ENCODE measurements at places on chromosomes 5 and 9.

DNA sequence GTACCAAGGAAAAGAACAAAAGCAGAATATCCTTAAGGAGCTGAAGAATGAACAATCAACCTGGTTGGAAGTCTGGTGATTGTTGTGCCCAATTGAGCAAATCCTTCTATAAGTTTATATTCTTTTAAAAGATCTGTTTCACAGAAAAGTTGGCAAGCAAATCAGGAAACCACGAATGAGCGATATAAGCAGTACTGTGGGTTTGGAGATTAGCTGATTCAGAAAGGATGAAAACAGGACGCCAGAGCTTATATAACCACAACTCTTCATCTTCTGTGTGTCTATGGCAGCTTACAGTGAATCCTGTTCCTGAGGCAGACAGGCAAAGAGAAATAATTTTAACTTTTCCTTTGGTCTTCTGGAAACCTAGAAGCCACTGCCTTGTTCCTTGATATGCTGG lies 61.7 kb downstream of the SLC38A9 start:
- H3K4me3 ChIP-seq: no peak overlapping the region
- H3K4me1 ChIP-seq: no peaks in the 10 kb centered on the region
- H3K27me3 ChIP-seq: no peaks in the 10 kb centered on the region
- DNase-seq: no peak
- H3K27ac ChIP-seq: no peak overlapping the region

- no peaks in the 10 kb centered on the region for H3K4me1 ChIP-seq
- no peak for DNase-seq
- H3K27ac ChIP-seq: no peak overlapping the region
- H3K36me3 ChIP-seq: no peaks in the 10 kb centered on the region
Observed at GRCh38 chr9:90844326-90844725, 42.7 kb downstream of the SYK start.

GRCh38 chr5:169445191-169445590 lies 138.4 kb upstream of the SPDL1 start:
- H3K27ac ChIP-seq: no peak overlapping the region
- H3K4me3 ChIP-seq: no peak overlapping the region
- no peaks in the 10 kb centered on the region for H3K27me3 ChIP-seq
- H3K4me1 ChIP-seq: no peaks in the 10 kb centered on the region
- DNase-seq: no peak
- no peaks in the 10 kb centered on the region for H3K36me3 ChIP-seq

- H3K36me3 ChIP-seq: no peaks in the 10 kb centered on the region
- peaks cover 15% of the 10 kb centered on the region for H3K4me1 ChIP-seq
- H3K27me3 ChIP-seq: no peaks in the 10 kb centered on the region
- peak overlapping the region; percentile 82 for H3K27ac ChIP-seq
- DNase-seq: no peak
Observed at GRCh38 chr5:80963966-80964481, 3.9 kb downstream of the RASGRF2 start.

GRCh38 chr5:82470185-82470994 lies 192.2 kb upstream of the RPS23 start:
- H3K4me1 ChIP-seq: no peaks in the 10 kb centered on the region
- no peak overlapping the region for H3K27ac ChIP-seq
- DNase-seq: no peak
- H3K36me3 ChIP-seq: no peaks in the 10 kb centered on the region
- no peaks in the 10 kb centered on the region for H3K27me3 ChIP-seq

DNA sequence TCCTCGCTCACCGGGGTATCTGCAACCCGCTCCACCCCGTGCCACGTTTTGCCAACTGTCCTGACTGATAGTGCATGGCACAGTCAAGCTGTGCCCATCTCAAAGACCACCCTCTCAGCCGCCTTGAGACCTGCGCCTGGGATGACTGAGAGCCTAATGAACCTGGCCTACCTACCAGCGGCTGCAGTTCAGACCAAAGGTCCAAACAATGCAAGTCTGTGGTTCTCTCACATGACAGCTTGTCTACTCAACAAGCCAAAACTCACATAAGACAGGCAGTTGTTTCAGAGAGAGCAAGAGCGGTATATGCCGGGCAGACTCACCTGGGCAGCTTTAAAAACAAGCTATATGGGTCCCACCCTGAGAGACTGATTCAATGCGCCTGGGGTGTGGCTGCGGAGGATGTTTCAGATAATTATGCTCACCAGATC lies 70.5 kb downstream of the EPB41L4B start:
- no peaks in the 10 kb centered on the region for H3K27me3 ChIP-seq
- H3K4me1 ChIP-seq: peaks cover 61% of the 10 kb centered on the region
- H3K27ac ChIP-seq: peak overlapping the region; percentile 93

DNA sequence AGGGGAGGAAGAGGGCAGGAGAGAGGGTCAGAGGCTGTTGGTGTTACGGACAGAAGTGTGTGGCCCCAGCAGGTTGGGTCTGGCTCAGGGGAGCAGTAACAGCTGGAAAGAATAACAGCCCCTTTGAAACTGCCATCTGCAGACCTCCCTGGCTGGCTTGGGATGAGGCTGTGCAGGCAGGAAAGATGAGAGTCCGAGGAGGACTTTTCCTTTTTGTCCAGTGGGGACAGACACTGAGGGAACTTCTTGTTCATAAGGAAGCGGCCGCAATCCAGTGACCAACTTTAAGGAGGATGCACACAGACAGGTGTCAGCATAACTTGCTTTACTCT lies 14.8 kb upstream of the PLEKHG4B start:
- H3K27me3 ChIP-seq: no peaks in the 10 kb centered on the region
- DNase-seq: no peak
- H3K27ac ChIP-seq: no peak overlapping the region
- H3K4me3 ChIP-seq: no peak overlapping the region

DNA sequence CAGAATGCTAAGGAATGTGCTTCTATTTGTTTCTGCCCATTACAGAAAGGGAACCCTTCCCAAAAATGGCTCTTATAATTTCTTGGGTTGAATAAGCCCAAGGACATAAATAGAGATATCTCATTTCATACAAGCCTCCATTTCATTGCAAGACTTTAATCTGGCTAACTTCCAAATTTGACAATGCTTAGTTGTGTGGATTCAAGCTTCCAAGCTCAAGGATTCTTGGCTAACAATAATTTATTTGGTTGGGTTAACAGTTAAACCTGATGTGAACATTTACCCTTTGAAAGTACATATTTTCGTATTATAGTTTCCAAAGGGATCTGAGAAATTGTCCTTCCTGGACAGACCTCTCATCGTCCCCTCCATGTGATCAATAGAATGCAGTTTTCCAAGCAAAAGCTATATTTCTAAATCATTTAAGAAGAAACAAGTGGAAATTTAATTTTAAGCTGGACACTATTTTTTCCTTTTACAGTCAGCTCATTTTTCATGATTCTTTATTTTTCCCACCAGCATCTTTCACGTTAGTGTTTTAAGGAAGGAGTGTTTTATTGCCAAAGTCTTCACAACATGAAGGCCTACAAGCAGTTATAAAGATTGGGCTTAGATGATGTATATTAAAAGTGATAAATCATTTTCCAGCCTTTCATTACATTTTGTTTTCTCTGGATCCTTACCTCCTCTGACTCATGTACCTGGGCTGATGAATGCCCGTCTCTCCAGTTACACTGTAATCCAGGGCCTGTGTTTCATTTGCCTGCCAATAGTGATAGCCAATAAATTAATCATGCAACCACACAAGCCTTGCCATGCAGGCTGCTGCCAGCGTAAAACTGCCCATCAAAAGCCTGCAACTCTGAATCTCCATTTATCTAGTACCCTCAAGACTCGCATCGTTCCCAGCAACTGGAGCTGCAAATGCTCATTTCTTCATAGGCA lies 176.7 kb downstream of the NTRK2 start:
- no peaks in the 10 kb centered on the region for H3K36me3 ChIP-seq
- no peaks in the 10 kb centered on the region for H3K4me1 ChIP-seq
- no peak overlapping the region for H3K27ac ChIP-seq
- no peaks in the 10 kb centered on the region for H3K27me3 ChIP-seq

DNA sequence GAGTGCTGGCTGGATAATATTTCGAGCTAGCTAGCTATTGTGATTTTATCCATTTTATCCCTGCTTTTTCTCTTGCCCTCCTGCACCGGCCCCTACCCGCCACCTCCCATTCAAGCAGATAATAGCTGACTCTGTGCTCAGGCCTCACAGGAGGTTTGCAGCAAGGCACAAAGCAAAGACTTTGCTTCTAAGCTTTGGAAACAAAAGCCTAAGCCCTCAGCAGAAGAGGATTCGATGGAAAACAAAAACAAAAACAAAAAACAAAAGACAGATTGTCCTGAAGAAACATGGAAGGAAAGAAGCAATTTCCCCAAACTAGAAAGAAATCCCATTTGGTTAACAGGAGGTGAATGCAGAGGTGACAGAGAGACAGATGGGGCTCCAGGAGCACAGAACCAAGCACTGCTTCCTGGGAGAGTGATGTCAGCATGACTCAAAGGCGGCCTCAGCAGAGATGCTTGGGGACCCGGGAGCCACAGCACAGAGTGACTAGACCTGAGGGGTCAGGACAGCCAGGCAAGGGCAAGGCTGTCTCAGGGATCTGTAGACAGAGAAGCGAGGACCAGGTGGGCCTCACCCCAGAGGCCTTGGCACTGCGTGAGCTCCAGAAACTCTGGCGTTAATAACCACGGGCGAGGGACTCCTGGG lies 28.4 kb downstream of the MTX3 start:
- H3K27ac ChIP-seq: no peak overlapping the region
- H3K36me3 ChIP-seq: no peaks in the 10 kb centered on the region
- no peak for DNase-seq
- H3K4me1 ChIP-seq: no peaks in the 10 kb centered on the region
- H3K27me3 ChIP-seq: peaks cover 17% of the 10 kb centered on the region
- H3K4me3 ChIP-seq: no peak overlapping the region

DNA sequence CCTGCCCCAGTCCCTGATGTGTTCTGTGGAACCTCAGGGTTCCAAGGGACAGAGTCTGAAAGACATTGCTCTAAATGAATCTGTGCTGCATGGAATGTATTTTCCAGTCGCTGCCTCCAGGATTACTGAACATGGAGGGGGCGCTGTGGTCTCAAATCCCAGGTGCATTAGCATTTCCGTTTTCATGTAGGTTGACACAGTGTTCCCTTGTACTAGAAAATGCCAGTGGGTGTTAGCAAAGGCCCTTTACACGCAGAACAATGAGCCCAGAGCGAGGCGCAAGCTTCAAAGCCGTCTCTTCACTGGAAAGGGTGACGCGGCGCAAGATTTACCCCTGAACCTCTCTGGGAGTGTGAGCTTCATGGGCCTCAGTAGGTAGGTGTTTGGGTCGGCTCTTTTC lies 308.3 kb downstream of the SLIT3 start:
- H3K36me3 ChIP-seq: no peaks in the 10 kb centered on the region
- H3K27ac ChIP-seq: no peak overlapping the region
- no peak overlapping the region for H3K4me3 ChIP-seq
- no peak for DNase-seq
- H3K4me1 ChIP-seq: peaks cover 8% of the 10 kb centered on the region

DNA sequence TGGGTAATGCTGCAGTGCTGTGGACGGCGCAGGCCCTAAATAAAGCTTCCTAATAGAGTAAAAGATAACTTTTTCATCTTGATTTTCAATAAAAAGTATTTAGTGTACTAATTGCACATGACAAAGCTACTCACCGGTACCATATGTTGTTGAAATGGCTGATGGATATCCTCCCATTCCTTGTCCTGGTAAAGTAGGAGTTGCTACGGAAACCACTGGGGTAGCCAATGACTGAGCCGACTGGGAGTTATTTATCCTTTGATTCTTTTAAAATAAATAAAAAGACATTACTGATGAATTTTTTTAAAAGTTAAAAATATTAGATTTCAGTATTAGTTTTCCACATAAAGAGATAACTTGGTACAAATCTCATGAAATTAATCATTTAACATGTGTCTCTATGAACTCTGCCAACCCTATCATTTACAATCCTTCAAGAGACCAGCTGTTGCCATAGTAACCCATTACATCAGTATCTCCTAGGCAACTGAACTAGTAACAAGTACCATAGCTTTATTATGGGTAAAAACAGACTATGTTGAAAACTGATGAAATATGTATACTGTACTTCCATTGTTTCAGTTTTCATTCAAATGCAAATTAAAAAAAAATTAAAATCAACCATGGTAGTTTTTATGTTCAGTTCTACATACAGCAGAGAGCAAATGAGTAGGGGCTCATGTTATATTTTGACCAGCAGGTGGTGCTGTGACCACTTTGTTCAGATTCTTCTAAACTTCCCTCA lies 153.7 kb downstream of the MEF2C start:
- H3K36me3 ChIP-seq: no peaks in the 10 kb centered on the region
- no peak overlapping the region for H3K27ac ChIP-seq
- H3K4me3 ChIP-seq: no peak overlapping the region
- DNase-seq: peak; percentile 73
- no peaks in the 10 kb centered on the region for H3K27me3 ChIP-seq
- peaks cover 10% of the 10 kb centered on the region for H3K4me1 ChIP-seq

GRCh38 chr5:18967637-18968036 lies 1020.4 kb downstream of the CDH18 start:
- H3K27ac ChIP-seq: no peak overlapping the region
- H3K27me3 ChIP-seq: no peaks in the 10 kb centered on the region
- no peak for DNase-seq

Measured in Panc1 (cell line).